ENCODE measurements at places on chromosomes 1 and 21.
A peak's percentile ranks its signal among the peaks of the same experiment; 100 is the strongest.

DNA sequence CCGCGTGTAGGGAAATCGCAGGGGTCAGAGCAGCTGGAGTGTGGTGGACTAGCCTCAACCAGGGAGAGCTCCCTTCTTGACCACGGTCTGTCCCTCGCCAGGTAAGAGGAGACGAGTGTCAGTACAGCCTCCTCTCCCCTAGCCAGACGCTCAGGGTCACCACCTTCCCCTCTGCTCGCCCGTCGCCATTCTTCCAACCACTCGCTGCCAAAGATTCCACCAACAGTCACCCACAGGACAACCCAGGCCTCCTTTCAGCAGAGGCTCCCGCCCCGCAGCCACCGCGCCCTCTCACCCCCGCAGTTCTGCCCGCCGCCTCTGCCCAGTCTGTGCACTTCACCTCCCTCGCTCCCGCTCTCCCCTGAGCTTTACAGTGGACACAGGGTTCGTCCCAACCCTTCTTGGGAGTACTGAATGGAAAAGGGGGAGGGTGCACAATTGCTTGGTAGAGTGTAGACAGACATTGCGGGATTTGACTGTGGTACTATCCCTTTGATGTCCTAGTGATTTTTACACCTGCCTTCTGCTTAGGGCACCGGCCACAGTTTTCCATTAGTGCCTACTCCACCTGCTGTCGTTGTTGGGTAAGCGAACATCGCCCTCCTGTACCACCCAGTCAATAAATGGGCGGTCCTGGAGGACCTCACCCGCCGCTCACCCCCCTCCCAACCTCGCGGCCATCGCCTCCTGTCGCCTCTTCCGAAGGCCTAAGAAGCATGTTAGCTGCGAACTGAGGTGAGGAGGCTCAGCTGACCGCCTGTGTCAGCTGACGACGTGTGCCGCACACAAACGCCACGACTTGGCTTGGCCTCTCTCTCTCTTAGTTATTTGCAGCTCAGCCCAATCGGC, 9.2 kb upstream of the NBPF11 start:
- DNase-seq: no peak

GRCh38 chr1:108553905-108554304, 6.0 kb upstream of the EEIG2 start:
- no peak for DNase-seq

DNA sequence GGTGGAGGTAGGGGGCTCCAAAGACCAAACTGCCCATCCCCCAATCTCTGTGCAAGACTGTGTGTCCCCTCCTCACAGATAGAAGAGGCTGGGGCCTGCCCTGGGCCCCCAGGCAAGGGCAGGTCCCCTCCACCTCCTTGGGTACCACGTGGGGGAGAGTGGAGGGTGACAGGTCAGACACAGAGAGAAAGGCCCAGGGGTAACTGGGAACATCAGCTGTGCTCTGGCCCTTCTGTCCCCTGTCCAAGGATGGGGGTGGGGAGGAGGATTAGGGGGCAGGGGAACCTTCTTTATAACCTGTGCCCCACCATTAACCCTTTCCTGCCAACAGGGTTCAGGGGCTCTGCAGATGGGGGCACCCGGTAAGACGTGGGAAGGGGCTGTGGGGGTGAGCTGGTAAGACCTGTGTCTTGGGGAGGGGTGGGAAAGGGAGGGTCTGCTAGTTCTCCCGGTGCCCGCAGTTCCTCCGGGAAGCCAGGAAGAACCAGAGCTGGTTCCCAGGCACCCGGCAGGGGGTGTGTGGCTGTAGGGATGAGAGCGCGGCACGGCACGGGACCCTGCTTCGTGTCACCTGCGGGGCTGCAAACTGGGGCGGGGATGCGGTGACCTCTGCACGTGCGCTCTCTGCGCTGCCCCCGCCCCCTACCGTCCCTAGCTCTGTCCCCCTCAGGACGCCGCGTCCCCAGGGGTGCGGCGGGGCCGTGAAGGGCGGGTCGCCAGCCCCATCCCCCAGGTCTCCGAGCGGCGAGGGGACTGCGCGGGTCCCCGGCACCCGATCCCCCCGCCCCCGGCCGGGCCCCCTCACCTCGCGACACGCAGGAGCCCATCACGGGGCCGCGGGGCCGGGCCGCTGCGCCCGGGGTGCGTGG, 601 bp downstream of the FAM131C start:
- no peak for DNase-seq

GRCh38 chr1:109620401-109620791, 759 bp downstream of the AMPD2 start:
- peak; percentile 31 for DNase-seq

GRCh38 chr1:222794656-222795474, 20.0 kb upstream of the DISP1 start:
- no peak for DNase-seq

- no peak for DNase-seq
Observed at GRCh38 chr21:45920824-45921600, 60.6 kb upstream of the COL6A1 start.

DNA sequence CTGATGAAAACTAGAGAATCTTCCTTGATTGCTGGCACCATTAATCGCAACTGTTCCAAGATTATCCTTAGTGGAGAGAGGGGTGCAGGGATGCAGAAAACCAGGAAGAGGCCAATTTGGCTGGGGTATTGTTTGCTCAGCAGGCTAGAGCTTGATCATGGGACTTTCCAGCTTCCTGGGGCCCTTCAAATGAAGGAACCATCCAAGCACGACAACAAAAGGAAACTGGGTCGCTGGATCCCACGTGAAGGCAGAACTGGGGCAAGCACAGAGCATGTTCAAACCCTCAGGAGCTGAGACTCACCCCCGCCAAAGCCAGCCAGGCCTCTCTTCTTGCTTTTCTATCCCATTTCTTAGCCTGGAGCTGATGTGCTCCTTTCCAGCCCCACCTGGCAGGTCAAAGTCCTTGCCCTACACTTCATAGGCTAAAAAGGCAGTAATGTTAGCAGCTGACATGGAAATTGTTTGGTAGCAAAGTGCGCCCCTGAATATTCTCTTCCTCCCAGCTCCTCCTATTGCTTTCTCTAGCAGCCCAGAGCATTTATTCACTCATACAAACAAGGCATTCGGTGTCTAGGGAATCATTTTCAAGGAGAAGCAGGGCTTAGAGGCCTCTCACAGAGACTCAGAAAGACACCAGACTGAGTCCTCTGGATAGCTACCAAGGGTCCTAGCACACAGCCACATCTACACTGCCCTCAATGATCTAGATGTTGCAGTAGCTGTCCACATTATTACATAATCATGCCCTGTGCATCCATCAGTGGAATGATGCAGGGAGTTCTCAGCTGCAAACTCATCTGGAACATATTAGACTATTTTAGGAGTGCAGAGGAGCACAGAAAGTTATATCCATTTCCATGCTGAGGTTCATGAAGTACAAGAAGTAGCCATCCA, 11.5 kb downstream of the KCNA2 start:
- DNase-seq: no peak

DNA sequence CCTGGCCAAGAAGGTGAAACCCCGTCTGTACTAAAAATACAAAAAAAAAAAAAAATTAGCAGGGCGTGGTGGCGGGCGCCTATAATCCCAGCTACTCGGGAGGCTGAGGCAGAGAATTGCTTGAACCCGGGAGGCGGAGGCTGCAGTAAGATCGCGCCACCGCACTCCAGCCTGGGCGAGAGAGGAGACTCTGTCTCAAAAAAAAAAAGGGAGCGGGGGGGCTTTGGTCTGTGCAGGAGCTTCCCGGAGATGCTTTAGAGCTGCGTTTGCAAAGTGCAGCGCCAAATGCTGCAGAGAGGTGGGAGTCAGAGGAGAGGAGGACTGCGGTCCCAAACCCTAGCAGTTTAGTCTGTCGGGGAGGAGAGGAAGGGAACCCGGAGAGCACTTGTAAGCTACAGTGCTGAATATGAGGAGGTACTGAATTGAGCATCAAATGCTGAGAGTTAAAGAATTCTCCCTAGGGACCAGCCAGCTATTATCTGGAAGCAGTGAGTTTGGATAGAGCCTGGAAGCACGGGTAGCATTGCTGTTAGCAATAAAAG, 569 bp downstream of the FALEC start:
- DNase-seq: no peak

DNA sequence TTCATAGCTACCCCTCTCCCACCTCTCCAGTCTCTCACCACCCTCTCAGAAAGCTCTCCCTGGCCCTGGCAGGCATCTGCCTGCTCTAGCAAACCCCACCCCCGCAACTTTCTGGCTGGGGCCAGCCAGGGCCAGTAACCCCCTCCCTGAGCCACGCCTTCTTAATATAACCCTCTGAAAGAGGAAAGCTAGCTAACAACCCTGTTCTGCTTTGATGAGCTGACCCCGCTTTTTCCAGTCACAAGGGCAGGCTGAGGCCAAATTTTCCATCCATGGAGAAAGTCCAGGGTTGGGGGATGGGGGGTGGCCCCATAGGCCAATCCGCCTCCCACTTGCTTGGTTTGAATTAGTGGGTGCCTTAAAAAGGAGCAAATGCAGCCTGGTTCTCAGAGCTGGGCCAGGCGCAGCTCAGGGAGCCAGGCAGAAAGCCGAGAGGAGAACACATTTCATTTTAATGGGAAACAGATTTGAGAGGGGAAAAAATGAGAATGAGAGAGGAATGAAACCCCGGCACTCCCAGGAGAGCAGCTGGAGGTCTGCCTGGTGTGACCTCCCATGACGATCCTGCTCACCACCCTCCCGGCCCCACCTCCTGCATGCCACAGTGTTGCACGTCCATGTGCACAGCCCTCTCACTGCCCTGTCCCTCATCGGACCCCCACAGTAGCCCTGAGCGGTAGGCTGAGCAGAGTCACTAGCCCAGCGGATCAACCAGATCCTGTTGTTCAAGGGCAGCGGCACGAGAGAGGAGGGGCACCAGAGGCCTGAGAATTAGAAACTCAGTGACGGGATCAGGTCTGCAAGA, 62.3 kb downstream of the OPTC start:
- DNase-seq: no peak

- DNase-seq: no peak
Observed at GRCh38 chr1:203366476-203366875, 15.6 kb upstream of the FMOD start.

DNA sequence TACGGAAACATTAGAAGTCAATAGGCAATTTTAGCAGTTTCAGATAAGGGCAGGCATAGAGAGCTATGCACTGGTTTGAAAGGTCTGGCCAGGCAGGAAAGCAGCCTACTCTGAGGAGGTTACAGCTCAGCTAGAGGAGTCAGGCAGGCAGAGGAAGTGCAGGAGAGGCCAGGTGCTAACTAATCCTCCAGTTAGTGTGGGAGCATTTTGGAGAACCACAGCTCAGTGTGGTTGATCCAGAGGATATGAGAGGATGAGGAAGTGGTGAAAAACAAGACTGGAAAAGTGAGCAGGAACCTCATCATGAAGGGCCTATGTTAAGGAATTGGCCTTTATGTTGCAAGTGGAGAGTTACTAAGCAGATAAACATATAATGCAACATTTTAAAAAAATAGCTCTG, 282.4 kb upstream of the SGIP1 start:
- peak; percentile 42 for DNase-seq

- DNase-seq: peak; percentile 36
Observed at GRCh38 chr1:5648410-5649165, 343.6 kb downstream of the NPHP4 start.

GRCh38 chr1:83055391-83056170, 943.4 kb downstream of the TTLL7 start:
- DNase-seq: peak; percentile 86

GRCh38 chr1:223741861-223742260, 29.5 kb downstream of the CAPN2 start:
- DNase-seq: peak; percentile 97

- no peak for DNase-seq
Observed at GRCh38 chr1:229204921-229205777, 65.8 kb upstream of the RAB4A start.

- DNase-seq: no peak
Observed at GRCh38 chr1:218802799-218803198, 370.9 kb upstream of the LYPLAL1 start.

DNA sequence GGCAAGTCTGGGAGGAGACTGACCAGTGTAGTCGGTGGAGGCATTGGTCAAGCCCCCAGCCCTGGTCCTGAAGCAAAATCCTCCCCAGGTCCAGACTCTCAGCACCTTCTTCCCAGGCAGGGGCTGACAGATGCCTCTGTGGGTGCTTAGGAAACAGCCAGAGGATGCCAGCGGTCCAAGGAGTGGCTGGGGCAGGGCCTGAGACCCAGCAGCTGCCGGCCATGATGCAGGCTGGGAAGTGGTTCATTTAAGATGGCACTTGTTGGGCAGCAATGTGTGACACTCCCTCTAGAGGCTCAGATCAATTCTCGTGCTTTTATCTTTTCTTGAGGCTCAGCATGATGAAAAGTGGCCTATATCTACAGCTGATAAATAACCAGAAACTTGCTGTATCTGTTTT, 165.0 kb upstream of the VAMP3 start:
- no peak for DNase-seq

DNA sequence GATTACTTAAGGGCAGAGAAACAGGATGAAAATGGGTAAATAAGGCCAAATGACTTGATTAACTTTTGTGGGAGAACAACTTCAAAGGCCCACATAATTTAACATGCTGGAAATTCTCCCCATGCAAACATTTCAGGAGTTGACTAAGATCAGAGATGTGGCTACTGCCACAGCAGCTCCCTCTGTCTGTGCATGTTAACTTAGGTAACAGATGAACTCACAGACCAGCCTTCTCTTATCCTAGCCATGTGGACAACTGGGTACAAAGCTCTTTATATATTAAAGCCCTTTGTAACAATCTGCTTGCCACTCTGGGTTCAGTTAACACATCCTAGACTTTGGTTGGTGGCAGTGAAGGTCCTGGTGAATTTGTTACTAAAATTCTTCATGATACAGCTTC, 33.2 kb downstream of the BEND5 start:
- DNase-seq: peak; percentile 13

DNA sequence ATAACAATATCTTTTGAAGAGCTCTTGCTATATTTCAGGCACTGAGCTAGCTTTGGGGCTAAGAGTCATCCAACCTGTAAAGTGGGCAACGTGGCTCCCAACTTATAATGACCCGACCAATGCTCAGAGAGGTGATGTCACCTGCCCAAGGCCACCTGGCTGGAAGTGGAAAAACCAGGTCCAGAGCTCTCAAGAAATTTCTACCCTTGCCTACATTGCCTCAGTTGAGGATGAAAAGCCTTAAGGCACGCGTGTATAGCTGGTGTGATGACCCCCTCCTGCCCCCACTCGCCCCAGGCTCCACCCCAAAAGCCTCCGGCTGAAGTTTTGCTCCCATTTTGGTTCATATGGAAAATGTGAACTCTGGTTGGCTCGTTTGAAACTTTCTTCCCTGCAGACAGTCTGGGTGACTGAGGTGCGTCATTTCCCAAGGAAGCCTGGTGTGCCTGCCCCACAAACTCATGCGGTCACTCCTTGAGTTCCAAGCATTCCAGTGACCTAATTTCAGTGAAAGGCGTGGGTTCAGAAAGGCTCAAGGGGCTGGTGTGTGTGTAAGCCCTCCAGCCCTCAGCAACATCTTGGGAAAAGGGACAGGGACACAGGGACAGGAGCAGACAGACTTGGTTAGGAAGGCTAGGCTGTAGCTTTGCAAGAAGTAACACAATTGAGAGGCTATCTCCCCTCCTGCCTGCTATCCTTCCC, 20.5 kb downstream of the HTR1D start:
- peak; percentile 99 for DNase-seq

GRCh38 chr1:192489748-192490147, 85.8 kb upstream of the RGS1 start:
- peak; percentile 95 for DNase-seq

GRCh38 chr1:18343581-18343980, 137.1 kb upstream of the KLHDC7A start:
- DNase-seq: no peak
